ENCODE measurements at places on chromosomes 2 and 18. TPM values are rescaled to one million over a fixed set of nuclear protein-coding genes. Genes with fewer than 3 reads are reported as not detected.

Gene DUSP19
- 2.7 TPM for total RNA-seq

Gene MATN3
- 0.31 TPM for total RNA-seq

Gene OTOS
- total RNA-seq: not detected

DNA sequence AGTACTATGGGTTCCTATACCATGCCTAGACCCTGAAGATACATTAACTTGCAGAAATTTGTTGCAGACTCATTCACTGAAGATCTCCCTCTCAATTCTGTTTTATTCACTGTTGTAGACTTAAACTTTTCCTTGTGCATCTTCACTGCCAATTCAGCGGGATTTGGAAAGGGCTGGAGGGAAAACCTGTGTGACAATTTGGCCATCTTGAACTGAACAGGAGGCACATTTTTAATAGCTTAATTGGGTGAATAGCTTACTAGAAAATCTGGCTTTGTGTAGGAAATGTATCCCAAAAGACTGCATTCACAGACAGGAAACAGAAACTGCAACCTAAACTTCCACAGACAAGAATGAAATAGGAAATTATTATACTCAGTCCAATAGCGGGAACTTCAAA is 512.3 kb downstream of the XIRP2 start:
- DNase-seq: peak; percentile 8
- no peak overlapping the region for H3K27ac ChIP-seq
- H3K4me1 ChIP-seq: no peaks in the 10 kb centered on the region
- H3K27me3 ChIP-seq: no peaks in the 10 kb centered on the region
- no peaks in the 10 kb centered on the region for H3K36me3 ChIP-seq
- no peak overlapping the region for H3K4me3 ChIP-seq

DNA sequence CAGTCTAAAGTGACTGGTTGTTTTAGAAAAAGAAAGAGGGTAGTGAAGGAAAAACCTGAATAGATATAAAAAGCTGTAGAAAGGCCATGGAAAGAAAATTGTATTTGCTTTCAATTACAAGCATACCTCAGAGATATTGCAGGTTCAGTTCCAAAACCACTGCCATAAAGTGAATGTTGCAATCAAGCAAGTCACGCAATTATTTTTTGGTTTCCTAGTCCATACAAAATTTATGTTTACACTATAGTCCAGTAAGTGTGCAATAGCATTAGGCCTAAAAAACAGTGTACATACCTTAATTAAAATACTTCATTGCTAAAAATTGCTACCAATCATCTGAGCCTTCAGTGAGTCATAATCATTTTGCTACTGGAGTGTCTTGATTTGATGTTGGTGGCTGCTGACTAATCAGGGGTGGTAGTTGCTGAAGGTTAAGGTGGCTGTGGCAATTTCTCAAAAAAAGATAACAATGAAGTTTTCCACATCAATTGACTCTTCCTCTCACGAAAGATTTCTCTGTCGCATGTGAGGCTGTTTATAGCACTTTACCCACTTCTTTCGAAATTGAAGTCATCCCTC is 2003.8 kb upstream of the PIK3C3 start:
- no peaks in the 10 kb centered on the region for H3K36me3 ChIP-seq
- no peaks in the 10 kb centered on the region for H3K4me1 ChIP-seq
- H3K4me3 ChIP-seq: no peak overlapping the region
- H3K27ac ChIP-seq: no peak overlapping the region

- DNase-seq: no peak
- H3K36me3 ChIP-seq: no peaks in the 10 kb centered on the region
- H3K27me3 ChIP-seq: no peaks in the 10 kb centered on the region
- peaks cover 6% of the 10 kb centered on the region for H3K4me1 ChIP-seq
Measured at GRCh38 chr18:48149020-48149685, 218.7 kb upstream of the SMAD2 start.

All from muscle of leg (tissue), 16 donors.